ENCODE measurements at places on chromosomes 16 and 17. TPM values are rescaled to one million over a fixed set of nuclear protein-coding genes. Genes with fewer than 3 reads are reported as not detected.

ALDH3A2 gene
- total RNA-seq: 58.0 TPM

FN3K gene
- total RNA-seq: 49.9 TPM

MYH13 gene
- total RNA-seq: not detected

IL17C gene
- not detected for total RNA-seq

C1QBP gene
- 86.3 TPM for total RNA-seq

CHST5 gene
- 0.37 TPM for total RNA-seq

SLC13A5 gene
- 0.21 TPM for total RNA-seq

TMEM88 gene
- 32.5 TPM for total RNA-seq

CCL4L2 gene
- not detected for total RNA-seq

TPSG1 gene
- not detected for total RNA-seq

HBA2 gene
- 136 TPM for total RNA-seq

ARMC7 gene
- total RNA-seq: 6.7 TPM

GPR179 gene
- not detected for total RNA-seq

CLEC18A gene
- total RNA-seq: 0.24 TPM

GAS2L2 gene
- total RNA-seq: 0.47 TPM

OGFOD3 gene
- 27.2 TPM for total RNA-seq

STH gene
- total RNA-seq: not detected

TBC1D3 gene
- total RNA-seq: not detected

KRTAP2-3 gene
- not detected for total RNA-seq

SCNN1G gene
- total RNA-seq: not detected

VAT1L gene
- 7.7 TPM for total RNA-seq
